Activated naive CD4-positive, alpha-beta T cell (primary cell): ENCODE measurements at places on chromosomes 6 and 20.

GRCh38 chr6:90221403-90221802 lies 75.2 kb downstream of the BACH2 start:
- DNase-seq = no peak

DNA sequence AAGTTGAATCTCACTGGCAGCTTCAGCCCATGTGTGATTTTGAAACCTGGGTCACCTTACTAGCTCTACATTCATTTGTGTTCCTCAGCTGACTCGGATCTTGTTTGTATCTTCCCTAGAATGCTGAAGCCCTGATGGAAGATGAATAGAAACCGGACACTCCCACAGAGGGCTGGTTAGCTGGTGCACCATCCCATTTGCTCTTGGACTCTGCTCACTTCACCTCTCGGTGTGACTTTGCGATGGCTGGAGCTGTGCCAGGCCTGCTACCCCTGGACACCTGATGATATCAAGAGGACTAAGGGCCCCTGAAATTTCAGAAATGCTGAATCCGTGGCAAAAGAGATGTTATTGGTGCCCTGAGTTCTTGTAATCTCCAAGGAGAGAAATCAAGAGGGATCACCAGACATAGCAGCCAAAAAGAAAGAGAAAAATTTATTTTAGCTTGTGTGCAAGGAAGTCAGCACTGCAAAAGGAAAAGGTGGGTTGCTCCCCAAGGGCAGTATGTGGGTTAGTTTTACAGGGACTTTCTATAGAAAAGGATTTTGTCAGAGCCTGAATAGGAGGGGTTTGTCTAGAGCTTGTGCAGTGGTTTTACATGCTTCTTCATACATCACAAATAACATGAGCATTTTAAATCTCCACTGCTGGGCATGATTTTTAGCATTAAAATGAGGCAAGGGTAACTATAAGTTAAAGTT lies 426.3 kb upstream of the NOX3 start:
- DNase-seq = no peak

GRCh38 chr6:42727087-42727611 lies 4.8 kb upstream of the PRPH2 start:
- DNase-seq = no peak

- DNase-seq = no peak
Observed at GRCh38 chr6:44646355-44646754, 258.8 kb downstream of the CDC5L start.

- no peak for DNase-seq
Observed at GRCh38 chr6:30928677-30929076, 3.3 kb downstream of the SFTA2 start.

- no peak for DNase-seq
Observed at GRCh38 chr20:18805881-18806280, 7.7 kb upstream of the SCP2D1 start.

DNA sequence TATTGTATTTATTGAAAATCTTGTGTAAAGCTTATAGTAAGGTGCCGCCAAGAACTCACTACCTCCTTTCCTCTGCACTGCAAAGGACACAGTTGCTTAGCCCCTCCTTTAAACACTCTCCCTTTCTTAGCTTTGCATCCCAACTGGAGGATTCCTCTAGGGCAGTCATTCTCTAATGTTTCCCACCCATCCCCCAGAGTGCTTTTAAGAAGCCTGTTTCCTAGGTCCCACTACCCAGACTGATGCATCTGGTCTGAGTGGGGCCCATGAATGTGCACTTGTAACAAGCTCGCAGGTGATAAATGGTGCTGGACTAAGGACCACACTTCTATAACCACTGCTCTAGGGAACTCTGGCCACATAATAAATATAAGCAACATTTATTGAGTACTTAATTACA lies 55.2 kb downstream of the B4GALT5 start:
- DNase-seq = no peak

GRCh38 chr20:46056970-46057855 lies 28.2 kb downstream of the SLC12A5 start:
- DNase-seq = no peak

DNA sequence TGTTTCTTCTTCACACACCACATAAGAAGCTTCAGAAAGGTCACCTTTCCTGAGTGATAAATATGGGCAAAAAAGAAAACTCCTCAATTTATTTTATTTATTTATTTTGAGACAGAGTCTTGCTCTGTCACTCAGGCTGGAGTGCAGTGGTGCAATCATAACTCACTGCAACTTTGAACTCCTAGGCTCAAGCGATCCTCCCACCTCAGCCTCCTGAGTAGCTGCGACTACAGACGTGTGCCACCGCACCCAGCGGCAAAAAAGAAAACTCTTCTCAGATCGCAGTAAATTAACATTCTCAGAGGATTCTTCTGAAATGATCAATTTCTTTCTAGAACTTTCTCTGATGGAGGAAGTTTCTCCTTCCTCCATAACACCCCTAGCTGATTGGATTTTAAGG lies 111.2 kb downstream of the TRERF1 start:
- DNase-seq = no peak

- no peak for DNase-seq
Observed at GRCh38 chr20:14830899-14831298, 493.5 kb upstream of the FLRT3 start.

DNA sequence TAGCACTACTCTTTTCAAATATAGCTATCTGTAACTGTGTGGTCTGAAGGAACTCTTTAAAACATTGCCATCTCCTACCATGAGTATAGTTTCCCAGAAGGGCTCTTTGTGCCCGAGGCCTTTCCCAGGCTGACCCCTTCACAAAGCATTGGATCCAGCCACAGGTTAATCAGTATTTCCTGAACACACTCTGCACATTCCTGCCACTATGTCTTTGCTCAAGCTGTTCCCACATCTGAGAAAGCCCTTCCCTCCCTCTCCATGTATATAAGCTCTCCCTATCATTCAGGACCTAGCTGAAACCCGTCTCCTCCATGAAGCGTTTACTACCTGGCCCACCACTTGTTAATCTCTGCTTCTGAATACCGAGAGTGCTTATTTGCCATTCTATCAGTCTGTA lies 47.8 kb upstream of the PKHD1 start:
- no peak for DNase-seq
